Hematopoietic multipotent progenitor cell (in vitro differentiated cells): ENCODE measurements at places on chromosomes 2 and 18. TPM values are rescaled to one million over a fixed set of nuclear protein-coding genes. Genes with fewer than 3 reads are reported as not detected.
A peak's percentile ranks its signal among the peaks of the same experiment; 100 is the strongest.

CCDC121 gene
- 1.9 TPM for total RNA-seq

IL18R1 gene
- total RNA-seq: 1.3 TPM

- DNase-seq: no peak
Measured at GRCh38 chr2:30113617-30114293, 33.1 kb upstream of the YPEL5 start.

GRCh38 chr2:20614201-20615067 is 36.5 kb downstream of the HS1BP3 start:
- DNase-seq: no peak

DNA sequence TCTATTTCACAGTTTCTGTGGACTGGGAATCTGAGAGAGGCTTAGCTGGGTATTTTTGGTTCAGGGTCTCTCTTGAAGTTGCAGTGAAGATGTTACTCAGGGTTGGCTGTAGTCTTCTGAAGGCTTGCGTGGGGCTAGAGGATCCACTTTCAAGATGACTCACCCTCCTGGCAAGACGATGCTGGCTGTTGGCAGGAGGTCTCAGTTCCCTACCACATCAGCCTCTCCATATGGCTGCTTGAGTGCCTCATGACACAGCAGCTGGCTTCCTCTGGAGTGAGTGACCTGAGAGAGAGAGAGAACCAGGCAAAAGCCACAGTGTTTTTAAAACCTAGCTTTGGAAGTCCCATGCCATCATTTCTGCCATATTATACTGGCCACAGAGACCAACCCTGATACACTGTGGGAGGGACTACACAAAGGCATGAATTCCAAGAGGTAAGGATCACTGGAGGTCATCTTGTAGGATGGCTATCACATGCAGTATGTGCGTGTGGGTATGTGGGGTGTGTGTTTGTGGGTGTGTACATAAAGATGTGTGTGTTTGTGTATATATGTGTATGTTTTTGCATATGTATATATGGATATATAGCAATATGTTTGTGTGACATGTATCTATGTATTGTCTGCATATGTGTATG is 25.1 kb downstream of the DNPEP start:
- DNase-seq: peak; percentile 53

GRCh38 chr2:122542646-122543045 is 787.2 kb downstream of the TSN start:
- DNase-seq: no peak
